ENCODE measurements at places on chromosomes 1 and 21. TPM values are rescaled to one million over a fixed set of nuclear protein-coding genes. Genes with fewer than 3 reads are reported as not detected.
A peak's percentile ranks its signal among the peaks of the same experiment; 100 is the strongest.

NBPF4 gene
- not detected for total RNA-seq

WDR64 gene
- not detected for total RNA-seq

SPRR1B gene
- total RNA-seq = not detected

PEAR1 gene
- 47.4 TPM for total RNA-seq

PSRC1 gene
- 42.5 TPM for total RNA-seq

DNA sequence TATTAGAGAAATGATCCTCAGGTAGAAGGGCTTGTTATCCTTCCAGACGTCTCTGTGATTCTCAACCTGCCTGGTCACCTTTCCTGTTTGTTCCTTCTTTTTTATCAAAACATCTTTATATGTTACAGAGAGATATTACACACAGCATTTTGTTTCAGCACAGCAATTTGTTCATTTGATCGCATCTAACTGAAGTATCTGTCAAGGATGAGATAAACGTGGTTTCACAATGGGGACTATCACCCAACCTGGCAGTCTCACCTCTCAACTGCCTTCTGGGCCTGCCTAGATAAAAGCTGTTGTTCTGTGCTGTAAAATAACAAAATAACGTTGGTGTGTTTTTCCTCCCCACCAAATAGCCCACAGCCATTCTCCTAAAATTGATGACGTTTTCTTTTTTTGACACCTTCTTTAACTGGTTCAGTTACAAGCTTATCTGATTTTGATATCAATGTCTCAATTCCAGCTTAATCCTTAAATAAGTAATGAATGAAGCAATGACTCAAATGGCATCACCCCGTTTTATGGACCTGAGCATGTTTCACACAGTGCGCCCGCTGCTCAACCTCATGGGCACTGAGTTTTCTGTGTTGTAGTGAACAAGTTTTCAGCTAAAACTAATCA is 367.9 kb upstream of the RUNX1 start:
- DNase-seq = no peak

DNA sequence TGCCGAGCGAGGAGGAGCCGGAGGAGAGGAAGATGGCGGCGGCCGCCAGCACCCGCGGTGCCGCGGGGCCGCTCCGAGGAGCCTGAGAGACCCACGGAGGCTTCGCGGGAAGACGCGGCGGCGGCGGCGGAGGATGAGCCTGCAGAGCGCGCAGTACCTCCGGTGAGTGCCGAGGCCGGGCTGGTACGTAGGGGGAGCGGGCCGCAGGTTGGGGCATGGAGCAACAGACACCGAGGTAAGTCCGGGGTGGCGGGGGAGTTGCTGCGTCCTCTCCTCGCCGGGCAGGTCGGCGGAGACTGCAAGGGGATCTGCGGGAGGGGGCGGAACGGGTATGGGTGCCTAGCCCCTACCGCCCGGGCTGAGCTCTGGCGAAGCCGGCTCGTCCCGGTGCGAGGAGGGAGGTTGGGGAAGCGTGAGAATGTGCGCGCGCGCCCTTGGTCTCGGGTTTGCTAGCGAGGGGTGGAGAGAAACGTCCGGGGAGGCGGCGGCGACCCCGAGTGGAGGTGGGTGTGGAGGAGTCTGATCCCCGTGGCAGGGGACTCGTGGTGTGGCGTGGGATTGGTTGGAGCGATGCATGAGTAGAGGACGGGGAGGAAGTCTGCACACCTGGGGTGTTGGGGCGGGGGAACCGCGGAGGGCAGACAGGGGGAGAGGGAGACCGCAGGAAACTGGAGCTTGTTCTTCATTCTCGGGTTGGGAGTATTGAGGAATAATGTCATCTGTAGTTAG is at the start of gene SMG7:
Gene SMG7 (plus strand): TSS at position 12 of the 729 bp plus-strand sequence. CDS start 122 bp downstream, at position 134.
- peak; percentile 13 for DNase-seq

GRCh38 chr21:44463724-44464123 is 8.4 kb downstream of the LRRC3 start:
- DNase-seq = no peak

DNA sequence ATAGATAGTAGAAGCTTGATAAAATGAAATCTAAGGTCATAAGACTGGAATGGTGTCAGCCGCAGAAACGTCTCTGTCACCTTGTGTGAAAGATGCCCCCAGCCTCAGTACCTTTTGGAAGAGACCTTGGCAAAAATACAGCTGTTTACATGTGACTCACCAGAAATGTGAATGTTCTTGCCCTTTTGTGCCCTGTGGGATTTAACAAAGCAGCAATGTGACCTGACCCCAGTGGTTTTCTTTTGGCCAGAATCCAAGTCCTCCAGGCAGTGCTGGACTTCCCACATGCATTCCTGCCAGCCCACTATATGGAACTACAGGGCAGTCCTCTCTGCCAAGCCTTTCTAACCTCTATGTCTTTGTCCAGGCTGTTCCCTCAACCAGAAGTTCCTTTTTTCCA is 27.2 kb upstream of the LRRC8C start:
- DNase-seq = no peak

- DNase-seq = no peak
These were observed 149.1 kb downstream of the FCRL5 start for GRCh38 chr1:157403203-157403602.

GRCh38 chr1:39954324-39954869 is 548 bp upstream of the MFSD2A start:
- DNase-seq = no peak

DNA sequence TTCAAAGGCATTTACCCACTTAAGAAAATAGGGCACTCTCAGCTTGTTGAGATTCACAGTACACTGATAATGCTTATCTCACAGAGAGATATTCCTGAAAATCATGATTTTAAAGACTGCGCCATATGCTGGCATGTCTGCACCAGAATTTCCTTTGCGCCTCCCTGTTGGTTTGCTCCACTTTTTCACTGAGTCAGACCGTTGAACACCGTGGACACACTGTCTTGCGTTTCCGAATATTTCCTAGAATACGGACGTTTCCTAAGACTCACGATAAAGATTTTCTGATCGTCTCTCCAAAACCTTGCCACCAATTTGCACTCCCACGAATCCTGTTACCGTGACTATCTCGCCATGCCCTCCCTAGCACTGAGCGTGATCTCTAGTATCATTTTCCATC is 497 bp upstream of the C1orf115 start:
- no peak for DNase-seq

GRCh38 chr1:228058949-228059633 is 23.4 kb upstream of the ARF1 start:
- peak; percentile 10 for DNase-seq

DNA sequence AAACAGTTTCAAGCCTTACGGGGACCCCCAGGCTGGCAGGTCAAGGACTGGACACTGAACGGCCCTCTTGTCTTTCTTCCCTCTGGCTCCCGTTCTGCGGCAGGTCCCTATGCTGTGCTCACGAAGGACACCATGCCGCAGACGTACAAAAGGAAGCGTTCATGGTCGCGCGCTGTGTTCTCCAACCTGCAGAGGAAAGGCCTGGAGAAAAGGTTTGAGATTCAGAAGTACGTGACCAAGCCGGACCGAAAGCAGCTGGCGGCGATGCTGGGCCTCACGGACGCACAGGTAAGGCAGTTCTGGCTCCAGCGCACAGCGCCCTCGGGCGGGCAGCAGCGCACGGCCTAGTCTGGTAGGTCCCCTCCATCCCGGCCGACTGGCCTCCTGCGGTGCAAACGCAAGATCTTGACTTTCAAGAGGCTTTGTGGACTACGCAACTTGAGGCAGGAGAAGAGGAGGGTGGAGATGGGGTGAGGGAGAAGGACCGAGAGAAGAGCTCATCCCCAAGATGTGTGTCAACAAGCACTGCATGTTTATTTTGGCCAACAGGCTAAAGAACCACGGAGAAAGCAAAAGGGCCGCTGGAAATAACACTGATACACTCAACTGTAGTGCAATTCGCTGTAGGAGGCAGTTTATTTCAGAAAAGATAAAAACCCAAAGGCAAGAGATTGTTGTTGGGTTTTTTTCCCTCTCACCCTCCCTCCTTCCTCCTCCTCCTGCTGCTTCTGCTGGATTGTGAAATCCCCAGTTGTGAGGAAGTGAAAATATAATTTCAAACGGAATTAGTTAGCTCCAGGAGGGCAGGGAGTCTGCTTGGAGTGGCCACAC is 3.0 kb downstream of the HLX start:
- DNase-seq = no peak

GRCh38 chr1:173112129-173112528 is 61.4 kb upstream of the TNFSF18 start:
- DNase-seq = no peak

DNA sequence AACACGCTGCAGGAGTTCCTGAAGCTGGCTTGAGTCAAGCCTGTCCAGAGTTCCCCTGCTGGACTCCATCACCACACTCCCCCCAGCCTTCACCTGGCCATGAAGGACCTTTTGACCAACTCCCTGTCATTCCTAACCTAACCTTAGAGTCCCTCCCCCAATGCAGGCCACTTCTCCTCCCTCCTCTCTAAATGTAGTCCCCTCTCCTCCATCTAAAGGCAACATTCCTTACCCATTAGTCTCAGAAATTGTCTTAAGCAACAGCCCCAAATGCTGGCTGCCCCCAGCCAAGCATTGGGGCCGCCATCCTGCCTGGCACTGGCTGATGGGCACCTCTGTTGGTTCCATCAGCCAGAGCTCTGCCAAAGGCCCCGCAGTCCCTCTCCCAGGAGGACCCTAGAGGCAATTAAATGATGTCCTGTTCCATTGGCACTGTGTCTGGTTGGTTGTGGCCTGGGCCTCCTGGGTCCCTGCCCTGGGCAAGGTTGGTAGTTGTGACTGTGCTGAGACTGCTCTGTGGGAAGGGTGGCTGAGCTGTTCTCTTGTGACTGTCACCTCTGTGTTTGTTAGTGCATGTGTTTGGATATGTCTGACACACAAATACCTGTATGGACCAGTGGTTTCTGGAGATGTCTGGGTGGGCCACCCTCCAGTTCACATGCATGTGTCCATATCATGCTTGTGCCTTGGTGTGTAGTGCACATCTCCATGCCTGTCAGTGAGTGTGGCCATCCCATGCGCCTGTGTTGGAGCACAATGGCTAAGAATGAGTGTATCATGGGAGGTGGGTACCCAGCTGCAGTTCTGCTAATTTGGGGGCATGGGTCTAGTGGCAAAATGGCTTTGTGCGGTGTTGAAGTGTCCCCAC is 1.4 kb downstream of the SH3BGRL3 start:
- no peak for DNase-seq

DNA sequence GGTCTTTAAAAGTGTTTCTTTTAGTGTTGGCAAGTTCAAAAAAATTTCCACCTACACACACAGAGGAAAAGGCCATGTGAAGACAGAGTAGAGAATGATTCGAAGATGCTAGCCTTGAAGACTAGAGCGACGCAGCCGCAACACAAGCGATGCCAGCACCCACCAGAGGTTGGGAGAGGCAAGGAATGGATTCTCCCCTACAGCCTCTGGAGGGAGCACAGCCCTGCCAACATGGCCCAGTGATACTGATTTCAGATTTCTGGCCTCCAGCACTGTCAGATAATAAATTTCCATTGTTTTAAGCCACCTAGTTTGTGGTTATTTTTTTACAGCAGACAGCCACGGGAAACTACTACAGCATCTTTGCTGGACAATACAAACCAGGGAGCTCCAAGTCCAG is 6.9 kb upstream of the ADAR start:
- no peak for DNase-seq

- DNase-seq = no peak
These were observed 99.6 kb upstream of the ZC3H11B start for GRCh38 chr1:219712506-219712905.

DNA sequence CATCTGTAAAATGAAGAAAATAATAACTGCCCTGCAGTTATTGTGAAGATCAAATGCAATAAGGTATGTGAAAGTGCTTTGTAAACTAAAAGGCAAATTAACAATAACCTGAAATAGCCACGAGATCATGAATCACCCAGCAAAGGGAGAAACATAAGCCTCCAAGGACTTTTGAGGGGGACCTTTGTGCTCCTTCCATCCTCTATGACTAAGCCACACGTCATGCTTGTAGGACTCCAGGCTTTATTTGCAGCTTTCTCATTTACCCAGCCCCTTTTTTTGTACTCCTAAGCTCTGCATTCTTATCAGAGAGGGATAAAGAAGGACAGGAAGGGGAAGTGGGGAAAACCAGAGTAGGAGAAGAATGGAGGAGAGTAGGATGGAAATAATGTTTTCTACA is 115.1 kb downstream of the PROX1 start:
- DNase-seq = no peak

DNA sequence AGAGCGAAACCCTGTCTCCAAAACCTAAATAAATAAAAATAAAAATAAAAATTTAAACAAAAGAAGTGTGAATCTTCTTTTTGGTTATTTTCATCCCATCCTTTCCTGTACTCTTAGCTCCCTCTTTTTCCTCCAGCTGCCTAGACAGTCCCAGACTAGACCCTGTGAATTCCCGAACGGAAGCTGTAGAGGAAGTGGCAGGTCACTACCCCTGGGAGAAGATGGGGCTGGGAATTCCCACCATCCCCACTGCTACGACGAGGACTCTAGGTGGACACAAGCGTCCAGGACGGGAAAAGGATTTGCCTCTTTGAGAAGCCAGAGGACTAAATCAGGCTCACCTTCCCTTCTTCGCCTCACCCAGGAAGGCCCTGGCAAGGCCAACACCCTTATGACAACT is 12.6 kb downstream of the RHBDL2 start:
- DNase-seq = no peak

DNA sequence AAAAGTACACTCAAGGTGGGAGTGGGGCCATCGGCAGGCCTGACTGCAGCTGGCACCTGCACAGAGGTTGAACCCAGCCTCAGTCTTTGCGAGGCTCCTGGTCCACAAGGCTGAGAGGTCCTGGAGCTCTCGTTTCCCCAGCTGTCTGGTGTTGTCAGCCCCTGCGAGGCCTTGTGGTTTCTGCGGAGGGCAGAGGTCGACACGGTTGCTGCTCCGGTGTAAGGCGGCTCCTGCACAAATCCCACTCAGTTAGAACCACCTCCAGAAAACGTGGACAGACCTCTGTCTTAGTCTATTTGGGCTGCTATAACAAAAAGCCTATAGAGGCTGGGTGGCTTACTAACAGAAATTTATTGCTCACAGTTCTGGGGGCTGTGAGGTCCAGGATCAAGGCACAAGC is 5.8 kb downstream of the KIAA1614 start:
- no peak for DNase-seq

DNA sequence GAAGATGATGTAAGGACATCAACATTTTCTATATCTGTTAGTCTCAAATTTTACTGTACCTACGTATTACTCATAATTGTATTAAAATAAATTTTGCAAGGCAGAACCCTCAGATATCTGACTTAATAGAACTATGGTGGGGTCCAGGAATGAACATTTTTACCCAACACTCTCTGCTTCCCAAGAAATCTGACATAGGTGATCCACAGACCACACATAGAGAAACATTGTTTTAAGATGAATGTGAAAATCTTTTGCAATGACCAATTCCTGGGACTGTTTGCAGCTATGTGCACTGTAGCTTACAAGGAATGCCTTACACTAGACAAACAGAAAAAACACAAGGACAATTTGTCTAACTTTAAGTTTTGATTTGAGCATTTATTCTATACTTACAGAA is 645.6 kb upstream of the ADGRL2 start:
- DNase-seq = no peak

DNA sequence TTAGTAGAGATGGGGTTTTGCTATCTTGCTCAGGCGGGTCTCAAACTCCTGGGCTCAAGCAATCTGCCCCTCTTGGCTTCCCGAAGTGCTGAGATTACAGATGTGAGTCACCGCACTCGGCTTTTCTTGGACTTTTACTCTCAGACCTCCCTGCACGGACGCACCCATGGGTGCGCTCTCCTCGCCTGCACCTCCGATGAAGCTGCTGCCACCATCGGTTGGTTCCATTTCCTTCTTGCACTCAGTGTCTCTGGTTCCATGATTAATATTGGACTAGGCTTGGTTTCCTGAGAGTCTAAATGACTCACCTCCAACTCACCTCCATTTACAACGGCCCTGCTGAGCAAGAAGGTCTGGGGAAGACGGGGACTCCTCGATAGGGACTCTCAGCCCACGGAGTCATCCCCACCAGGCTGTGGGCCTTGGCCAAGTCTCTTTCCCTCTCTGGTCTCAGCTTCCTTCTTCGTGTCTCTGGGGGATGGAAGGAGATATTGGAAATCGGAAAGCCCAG is 6.7 kb upstream of the TNFRSF8 start:
- DNase-seq = no peak
